SK-N-SH treated with all-trans-retinoic acid at 6 μM for 48 hours (cell line): ENCODE measurements at places on chromosomes 2 and 18.

- no peak for ATAC-seq
Observed at GRCh38 chr2:191234376-191234775, 10.8 kb upstream of the MYO1B start.

DNA sequence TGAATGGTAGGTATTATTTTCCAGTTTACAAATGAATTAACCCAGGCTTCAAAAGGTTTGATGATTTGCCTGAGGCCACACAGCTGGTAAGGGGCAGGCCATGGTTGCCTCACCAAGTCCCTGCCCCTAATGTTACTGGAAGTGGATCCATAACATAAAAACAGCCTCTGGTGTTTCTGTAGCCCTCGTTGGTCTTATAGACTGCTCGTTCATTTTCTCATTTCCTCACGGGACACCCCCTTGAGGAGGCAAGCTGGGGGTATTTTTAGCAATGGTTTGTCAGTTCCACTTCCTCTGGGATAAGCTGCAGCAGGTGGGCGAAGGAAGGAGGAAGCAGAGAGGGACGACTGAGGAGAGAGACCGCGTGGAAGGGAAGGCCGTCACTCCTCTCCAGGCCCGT, 32.9 kb upstream of the NDUFV2 start:
- no peak for ATAC-seq

DNA sequence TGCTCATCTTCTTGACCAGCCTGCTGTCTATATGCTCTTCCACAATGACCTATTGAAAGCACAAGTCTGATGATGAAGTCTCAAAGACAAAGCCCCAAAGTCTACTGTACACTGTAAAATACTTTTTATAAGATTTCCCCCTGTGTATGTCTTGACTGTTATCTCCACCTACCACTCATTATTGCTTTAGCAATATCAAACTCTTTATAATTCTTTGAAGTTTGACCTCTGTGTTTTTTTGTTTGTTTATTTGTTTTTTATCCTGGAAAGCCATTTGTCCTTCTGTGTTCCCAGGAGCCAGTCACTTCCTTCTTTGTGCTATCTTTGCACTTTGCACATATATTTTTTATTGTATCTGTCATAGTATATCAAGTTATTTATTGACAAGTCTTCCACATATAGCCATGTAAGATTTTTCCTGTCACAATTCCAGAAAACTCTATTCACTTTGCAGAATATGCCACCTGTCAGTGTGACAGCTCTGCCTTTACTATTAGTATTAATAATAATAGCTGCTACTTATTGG, 66.3 kb downstream of the RND3 start:
- ATAC-seq, result no peak

- ATAC-seq, result no peak
Observed at GRCh38 chr2:234768608-234769196, 183.1 kb upstream of the SH3BP4 start.
